Hematopoietic multipotent progenitor cell treated with erythropoietin and hydrocortisone succinate and interleukin-3 and kit ligand, for 8 days (in vitro differentiated cells): ENCODE measurements at places on chromosomes 1 and 21.

GRCh38 chr1:19489996-19490395 lies 4.7 kb upstream of the CAPZB start:
- no peak for DNase-seq

- DNase-seq: peak; percentile 36
Measured at GRCh38 chr1:13699510-13699909, 478 bp upstream of the PRDM2 start.

DNA sequence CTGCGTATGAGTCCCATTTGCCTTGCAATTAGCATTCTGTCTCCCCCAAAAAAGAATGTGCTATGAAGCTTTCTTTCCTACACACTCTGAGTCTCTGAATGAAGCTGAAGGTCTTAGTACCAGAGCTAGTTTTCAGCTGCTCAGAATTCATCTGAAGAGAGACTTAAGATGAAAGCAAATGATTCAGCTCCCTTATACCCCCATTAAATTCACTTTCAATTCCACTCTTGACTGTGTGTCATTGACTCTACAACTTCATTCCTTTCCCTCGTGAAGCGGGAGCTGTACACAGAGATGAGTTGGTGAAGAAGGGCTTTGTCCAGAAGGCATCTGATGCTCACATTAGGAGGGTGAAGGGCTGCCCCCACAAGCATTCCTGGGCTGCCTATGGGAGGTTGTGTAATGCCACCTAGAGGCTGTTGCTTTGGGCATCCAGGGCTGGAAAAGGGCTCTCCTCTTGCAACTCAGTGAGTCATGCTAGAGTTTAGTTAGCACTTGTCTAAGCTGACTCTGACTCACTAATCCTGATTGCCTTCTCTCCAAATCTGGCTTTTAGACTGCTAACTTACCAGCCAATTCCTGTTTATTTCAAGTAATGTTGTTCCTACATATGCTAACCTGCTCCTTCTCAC lies 1.8 kb downstream of the SPRR1B start:
- DNase-seq: peak; percentile 36

GRCh38 chr21:31586118-31586517 lies 73.4 kb upstream of the SOD1 start:
- no peak for DNase-seq

DNA sequence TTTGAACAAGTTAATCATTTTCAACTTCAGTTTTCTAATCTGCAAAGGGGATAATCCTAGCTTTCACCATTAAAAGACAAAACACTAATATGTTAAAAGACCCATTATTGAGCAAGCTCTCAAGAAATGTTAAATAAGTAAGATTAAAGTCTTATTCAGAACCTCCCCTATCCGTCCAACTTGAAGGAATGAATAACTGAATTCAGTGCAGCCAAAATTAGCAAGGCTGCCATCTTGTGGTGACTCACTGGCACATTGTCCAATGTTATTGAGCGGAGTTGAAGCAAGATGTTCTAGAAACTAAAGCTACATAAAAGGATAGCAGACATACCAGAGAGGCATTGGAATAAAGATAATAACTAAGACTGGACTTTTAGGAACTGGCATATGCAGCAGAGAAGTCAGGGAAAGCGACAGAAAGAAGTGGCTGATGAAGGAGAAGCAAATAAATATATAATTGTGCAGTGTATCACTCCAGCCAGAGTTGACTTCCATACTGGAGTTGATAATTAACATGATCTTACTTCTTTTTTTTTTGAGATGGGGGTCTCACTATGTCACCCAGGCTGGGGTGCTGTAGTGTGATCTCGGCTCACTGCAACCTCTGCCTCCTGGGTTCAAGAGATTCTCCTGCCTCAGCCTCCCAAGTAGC lies 8.2 kb upstream of the CAP1 start:
- DNase-seq: peak; percentile 72

DNA sequence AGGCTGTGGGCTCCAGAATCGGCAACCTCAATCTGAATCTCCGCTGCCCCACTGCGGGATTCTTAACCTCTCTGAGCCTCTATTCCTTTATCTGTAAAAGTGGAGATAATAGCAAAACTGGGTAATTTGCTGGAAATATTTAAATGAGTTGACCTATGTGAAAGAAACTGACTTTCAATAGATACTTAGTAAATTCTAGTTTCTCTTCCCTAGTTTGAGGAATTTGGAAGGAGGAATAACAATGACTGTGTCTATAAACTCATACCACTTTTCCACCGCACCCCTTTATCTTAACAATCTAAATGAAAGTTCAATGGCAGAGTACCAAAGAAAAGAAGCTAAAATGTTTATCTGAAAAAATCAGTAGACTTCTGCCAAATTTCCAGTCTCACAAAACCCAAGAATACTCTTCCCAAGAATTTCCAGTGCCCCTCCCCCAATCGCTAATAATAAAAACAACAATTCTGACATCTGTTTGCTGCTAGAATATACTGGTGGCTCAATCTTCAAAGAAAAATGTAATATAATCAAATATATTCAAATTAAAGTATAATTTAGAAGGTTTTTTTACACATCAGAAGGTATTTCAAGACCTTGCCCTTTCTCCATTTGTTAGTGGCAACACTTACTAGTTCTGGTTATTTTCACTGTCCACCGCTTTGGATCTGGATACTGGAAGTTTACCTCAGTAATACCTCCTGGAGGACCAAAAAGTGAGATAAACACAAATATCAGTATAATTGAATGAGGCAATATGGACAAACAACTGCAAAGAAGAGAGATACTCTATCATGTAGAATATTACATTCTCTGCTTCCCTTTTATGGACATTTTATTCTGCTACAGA lies 171.2 kb downstream of the LTN1 start:
- no peak for DNase-seq

- DNase-seq: peak; percentile 64
Measured at GRCh38 chr1:20717452-20718342, at the start of gene KIF17. TSS of gene KIF17 (minus strand) at chr1:20718007. CDS start at chr1:20717706, 301 bp downstream.

DNA sequence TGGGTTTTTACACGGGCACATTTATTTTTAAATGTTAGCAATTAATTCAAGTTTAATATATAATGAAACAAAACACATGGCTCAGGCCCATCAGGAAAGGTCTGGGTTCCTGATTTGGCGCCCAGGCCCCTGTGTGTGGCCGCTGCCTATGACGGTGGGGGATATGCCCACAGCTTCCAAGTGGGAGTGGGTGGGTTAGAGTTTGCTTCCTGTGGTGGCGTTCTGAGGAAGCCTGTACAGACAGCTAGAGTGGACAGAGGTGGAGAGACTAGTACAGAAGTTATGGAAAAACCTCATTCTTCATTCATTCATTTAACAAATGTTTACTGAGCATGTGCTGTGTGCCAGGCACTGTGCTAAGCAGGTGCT lies 22.4 kb upstream of the EPS8L3 start:
- no peak for DNase-seq

GRCh38 chr21:34986561-34987500 lies 62.3 kb downstream of the RUNX1 start:
- DNase-seq: no peak

DNA sequence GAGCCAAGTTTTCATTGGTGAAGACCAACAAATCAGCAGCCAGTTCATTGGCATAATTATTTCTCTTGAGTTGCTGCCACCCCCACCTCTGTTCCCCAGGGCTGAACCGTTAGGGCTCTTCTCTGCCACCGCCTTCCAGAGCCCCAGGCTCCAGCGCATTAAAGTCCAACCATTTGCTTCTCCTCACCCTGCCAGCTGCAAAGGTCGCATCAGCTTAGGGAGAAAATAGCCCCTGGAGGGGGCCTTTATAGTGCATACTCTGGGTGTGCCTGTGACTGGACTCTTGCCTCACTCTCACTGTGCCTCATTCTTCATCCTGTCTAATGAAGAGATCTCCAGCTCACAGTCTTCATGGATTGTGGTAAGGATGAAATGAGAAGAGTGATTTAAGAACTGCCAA lies 50.4 kb downstream of the KDM1A start:
- DNase-seq: no peak

DNA sequence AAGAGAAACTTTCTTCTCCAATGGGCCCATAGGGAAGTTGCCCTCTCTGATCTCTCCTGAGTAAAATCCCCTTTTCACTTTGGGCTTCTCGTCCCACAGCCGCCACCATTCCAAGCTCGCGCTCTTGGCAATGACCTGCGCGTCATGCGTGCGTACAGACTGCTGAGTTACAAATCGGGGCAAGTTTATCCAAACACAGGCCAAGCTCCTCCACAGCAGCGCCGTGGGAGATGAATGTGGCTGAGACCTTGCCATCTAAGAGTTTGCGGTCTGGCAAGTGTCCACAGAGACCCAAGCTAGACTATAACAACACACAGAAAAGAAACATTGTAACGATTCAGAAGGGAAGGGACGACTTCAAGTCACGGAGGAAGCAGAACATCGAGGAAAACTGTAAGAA lies 116.3 kb upstream of the SOD1 start:
- DNase-seq: no peak

- no peak for DNase-seq
Measured at GRCh38 chr1:15997637-15998280, 6.3 kb upstream of the SRARP start.

DNA sequence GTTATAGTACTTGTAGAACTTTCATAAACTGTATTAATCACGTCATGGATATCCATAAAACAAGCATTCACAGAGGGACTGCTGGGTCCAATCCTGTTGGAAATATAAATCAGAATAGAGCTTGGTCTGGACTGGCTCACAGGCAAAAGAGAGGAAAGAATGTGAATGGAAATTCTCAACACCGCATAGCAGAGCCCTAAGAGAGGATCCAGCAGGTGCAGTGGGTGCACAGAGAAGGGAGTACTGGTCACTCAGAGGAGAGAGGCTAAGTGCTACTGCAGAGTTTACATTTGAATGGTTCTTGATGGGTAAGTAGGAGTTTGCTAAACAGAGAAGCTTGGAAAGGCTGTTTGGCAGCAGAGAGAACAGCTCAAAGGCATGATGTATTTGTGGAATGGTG lies 231.7 kb downstream of the PAPPA2 start:
- DNase-seq: no peak

DNA sequence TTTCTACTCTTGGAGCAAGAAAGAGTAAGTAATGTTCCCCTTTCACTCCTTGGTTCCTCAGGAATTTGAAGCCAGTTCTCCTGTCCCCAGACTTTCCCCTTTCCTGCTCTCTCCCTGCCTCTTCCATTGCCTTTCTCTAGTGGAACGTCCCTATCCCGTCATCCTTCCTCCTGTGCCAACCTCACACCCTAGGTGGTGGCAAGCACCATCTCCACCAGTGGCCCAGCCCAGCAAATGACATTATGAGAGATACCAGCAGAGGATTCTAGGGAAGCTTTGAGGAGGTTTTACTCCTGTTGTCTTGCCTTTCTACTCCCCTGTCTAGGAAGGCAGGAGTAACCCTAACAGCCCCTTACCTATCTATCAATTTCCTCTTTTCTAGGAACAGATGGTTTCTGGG lies 8.1 kb upstream of the TACSTD2 start:
- DNase-seq: no peak

DNA sequence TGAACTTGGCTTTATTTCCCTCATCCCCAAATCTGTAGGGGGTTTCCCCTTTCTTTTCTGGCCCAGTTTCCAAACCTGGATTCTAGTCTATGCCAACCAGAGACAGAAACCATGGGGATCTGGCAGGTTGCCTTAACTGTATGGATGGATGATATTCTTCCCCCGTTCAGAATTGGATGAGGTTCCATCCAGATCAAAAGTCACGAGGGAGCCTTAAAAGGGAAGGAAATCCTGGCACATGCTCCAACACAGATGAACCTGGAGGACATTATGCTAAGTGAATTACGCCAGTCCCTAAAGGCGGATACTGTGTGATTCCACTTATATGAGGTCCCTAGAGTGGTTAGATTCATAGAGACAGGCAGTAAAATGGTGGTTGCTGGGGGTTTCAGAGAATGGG lies 124.4 kb downstream of the HUNK start:
- DNase-seq: no peak

DNA sequence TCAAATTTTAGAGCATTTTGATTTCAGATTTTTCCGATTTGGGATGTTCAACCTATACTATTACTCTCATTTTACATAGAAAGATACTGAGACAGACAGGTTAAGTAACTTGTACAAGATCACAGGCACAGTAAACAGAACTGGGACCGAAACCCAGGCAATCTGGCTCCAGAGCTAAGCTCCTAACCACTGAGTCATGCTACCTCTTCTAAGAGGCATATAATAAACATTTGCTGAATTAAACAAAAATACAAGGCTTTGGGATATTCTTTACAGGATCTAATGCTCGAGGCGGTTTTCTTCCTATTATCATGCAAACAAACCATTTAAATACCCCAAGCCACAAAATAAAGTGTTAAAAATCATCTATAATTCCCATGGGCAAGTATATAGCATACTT lies 50.3 kb downstream of the MCOLN2 start:
- no peak for DNase-seq

GRCh38 chr1:1194723-1195122 lies 11.7 kb downstream of the TNFRSF18 start:
- DNase-seq: no peak

GRCh38 chr1:12544992-12545391 lies 73.0 kb downstream of the DHRS3 start:
- no peak for DNase-seq

GRCh38 chr1:199978408-199978940 lies 49.0 kb upstream of the NR5A2 start:
- DNase-seq: no peak

GRCh38 chr21:42118901-42119300 lies 47.8 kb downstream of the UMODL1 start:
- DNase-seq: peak; percentile 53

DNA sequence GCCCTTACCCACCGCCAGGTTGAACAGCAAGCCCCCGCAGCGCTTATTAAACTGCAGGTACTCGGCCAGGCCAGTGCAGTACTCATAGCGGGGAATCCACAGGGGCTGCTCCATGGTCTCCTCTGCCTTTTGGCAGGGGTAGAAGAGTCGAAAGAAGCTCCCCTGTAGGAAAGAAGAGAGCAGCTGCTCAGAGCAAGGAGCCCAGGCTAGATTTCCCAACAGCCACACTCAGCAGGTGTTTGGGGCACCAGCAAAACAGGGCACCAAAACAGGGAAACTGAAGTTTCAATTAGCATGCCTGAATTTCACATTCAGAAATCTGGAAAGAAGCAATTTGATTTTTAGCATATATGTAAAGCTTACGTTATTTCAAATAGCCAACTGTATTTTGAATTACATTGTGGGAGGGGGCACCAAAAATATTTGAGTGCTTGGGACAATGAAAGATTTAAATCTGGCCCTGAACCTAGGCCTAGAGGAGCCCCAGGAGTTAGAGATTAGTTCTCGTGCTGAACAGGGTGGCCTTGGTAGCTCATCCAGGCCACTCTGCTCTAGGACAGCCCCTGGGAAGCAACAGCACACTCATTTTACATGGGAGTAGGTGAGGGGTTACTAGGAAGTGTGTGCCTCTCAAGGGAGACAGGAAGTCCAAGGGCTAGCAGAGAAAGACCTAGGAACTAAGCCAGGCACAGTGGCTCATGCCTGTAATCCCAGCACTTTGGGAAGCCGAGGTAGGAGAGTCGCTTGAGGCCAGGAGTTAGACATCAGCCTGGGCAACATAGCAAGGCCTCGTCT lies 8.2 kb downstream of the PAFAH2 start:
- no peak for DNase-seq

DNA sequence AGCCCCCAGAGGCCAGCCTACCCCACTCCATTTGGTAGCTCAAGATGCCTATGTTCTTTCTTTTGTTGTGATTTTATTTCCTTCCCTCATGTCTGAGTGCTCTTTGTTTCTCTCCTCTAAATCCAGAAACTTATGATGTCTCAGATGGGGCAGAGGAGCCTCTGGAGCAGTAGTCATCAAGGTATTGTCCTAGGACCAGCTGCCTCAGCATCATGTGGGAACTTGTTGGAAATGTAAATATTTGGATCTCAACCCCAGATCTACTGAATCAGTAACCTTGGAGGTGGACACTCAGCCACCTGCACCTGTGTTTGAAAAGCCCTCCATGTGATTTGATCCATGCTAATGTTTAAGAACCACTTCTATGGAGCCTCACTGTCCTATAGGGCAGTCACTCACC lies 593.1 kb upstream of the PLXNA2 start:
- no peak for DNase-seq

GRCh38 chr1:85838238-85838637 lies 130.0 kb upstream of the ZNHIT6 start:
- no peak for DNase-seq
